ENCODE measurements at places on chromosomes 12 and 14. TPM values are rescaled to one million over a fixed set of nuclear protein-coding genes. Genes with fewer than 3 reads are reported as not detected.

The KLRB1 gene
- total RNA-seq = not detected

The RNASE11 gene
- total RNA-seq = not detected

The HRK gene
- not detected for total RNA-seq

The INHBC gene
- total RNA-seq = not detected

The C1S gene
- 103 TPM for total RNA-seq

The PTPN21 gene
- total RNA-seq = 38.5 TPM

The ANO2 gene
- total RNA-seq = 1.4 TPM

The FBRSL1 gene
- total RNA-seq = 56.9 TPM

The TAS2R7 gene
- not detected for total RNA-seq

The KRT73 gene
- total RNA-seq = not detected

The HCAR2 gene
- total RNA-seq = not detected

The TM7SF3 gene
- total RNA-seq = 47.9 TPM

The MYF5 gene
- total RNA-seq = not detected

The INF2 gene
- total RNA-seq = 187 TPM

The FOXM1 gene
- 5.2 TPM for total RNA-seq

The HOXC6 gene
- total RNA-seq = not detected

The ASPG gene
- total RNA-seq = 11.3 TPM

The SDR9C7 gene
- not detected for total RNA-seq

The KRT82 gene
- total RNA-seq = not detected

The ZBTB42 gene
- total RNA-seq = 16.9 TPM

The CCDC197 gene
- total RNA-seq = not detected

The LALBA gene
- total RNA-seq = not detected

The PLEKHD1 gene
- total RNA-seq = not detected

The PZP gene
- total RNA-seq = not detected

The SELPLG gene
- total RNA-seq = 2.2 TPM

The IL23A gene
- not detected for total RNA-seq

The SPIC gene
- not detected for total RNA-seq

The PSMA3 gene
- 38.5 TPM for total RNA-seq

The GARIN6 gene
- not detected for total RNA-seq

The PGF gene
- total RNA-seq = 9.7 TPM

The NPFF gene
- not detected for total RNA-seq

The MAP1LC3B2 gene
- total RNA-seq = not detected

The SERPINA12 gene
- total RNA-seq = not detected
